ENCODE measurements at places on chromosomes 5 and 9.

- peak; percentile 29 for DNase-seq
Observed at GRCh38 chr5:172420235-172420939, 33.9 kb downstream of the SH3PXD2B start.

DNA sequence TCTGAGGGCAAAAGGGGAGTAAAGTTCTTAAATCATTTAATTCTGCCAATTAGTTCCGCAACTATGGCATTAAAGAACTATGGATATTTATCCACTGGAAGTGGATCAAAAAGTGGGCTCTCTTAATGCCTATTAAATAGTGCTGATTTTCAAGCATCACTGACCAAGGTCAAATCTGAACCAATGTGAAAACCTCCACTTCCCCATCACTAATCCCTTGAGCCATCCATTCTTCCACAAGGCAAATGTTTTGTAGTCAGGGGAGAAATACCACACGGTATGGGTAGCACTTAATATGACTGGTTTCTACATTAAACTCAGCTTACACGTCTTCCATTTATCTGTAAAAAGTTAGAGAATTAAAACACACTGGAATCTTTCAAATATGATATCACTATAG is 57.6 kb downstream of the MLLT3 start:
- DNase-seq, result no peak

DNA sequence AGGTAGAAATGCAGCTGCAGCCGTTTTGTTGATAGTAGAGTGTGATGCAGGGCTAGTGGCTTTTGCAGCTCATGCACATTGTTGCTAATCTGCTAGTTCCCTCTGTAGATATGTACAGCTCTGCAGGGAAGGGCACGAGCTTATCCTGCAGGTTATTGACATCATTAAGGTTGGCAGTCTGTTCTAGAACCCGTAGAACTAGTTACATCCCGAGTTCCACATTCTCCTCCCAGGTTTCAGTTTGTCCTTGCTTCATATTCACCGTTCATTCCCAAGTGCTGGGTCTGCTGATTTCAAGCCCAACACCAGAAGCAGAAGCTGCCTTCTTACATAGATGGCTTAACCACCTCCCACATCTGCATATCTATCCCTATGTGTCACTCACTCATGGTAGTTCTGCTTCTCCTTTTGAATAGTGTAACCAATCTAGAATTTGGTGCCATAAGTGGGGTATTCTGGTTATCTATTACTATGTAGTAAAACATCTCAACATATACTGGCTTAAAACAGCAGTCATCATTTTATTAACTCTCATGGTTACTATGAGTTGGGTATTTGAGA is 38.1 kb downstream of the CRHBP start:
- no peak for DNase-seq

DNA sequence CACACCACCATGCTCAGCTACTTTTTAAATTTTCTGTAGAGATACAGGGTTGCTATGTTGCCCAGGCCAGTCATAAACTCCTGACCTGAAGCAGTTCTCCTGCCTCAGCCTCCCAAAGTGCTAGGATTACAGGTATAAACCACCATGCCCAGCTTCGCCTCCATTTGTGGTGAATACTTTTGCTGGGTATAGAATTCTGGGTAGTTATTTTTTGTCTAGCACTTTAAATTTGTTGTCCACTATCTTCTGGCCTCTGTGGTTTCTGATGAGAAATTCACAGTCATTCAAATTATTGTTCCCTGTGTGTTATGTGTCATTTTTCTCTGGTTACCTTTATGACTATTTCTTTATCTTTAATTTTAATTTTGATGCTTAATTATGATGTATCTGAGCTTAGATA is 57.7 kb upstream of the EXOC3 start:
- no peak for DNase-seq

DNA sequence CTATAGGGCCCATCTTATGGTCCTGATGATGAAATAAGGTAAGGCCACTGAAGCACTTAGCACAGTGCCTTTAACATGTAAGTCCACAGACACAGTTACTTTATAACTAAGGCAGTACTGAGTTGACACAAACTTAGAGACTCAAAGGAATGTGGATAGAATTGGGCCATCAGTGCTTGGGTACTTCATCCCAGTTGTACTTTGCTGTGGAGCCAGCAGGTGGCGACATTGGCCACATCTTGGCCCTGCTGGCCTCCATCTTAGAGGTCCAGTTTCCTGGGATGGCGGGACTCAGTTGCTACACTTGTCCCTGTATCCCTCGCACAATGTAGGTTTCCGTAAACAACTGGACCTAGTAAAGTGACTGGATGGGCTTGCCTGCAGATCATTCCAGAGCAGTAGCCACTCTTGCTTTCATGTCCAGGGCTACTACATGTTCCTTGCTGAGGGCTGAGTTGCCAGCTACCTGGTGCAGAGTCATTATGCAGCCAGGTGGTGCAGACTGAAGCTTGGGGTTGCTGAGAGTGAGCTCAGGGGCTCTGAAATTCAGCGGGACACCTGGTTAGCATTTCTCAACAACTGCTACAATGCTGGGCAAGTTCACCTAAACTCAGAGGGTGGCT is 10.6 kb downstream of the MTAP start:
- DNase-seq, result peak; percentile 57

GRCh38 chr5:152358861-152359568 is 46.1 kb downstream of the NMUR2 start:
- no peak for DNase-seq

GRCh38 chr9:91802391-91802790 is 147.6 kb downstream of the ROR2 start:
- no peak for DNase-seq

DNA sequence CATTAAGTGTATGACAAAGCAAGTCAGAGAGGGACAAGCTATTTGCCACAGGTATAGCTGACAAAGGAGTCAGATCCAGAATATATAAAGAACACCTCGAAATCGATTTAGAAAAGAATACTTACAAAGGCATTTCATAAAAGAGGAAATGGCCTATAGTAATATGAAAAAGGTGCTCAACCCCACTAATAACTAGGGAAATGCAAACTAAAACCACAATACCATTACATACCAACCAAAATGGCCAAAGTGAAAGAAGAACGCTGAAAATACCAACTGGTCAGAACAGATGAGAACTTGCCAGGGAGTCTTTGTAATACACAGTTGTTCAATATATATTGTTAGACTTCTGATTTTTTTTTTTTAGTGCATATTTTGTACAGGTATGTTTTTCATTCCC is 152.9 kb downstream of the CDC42SE2 start:
- no peak for DNase-seq
